ENCODE measurements at places on chromosomes 11 and 22.

DNA sequence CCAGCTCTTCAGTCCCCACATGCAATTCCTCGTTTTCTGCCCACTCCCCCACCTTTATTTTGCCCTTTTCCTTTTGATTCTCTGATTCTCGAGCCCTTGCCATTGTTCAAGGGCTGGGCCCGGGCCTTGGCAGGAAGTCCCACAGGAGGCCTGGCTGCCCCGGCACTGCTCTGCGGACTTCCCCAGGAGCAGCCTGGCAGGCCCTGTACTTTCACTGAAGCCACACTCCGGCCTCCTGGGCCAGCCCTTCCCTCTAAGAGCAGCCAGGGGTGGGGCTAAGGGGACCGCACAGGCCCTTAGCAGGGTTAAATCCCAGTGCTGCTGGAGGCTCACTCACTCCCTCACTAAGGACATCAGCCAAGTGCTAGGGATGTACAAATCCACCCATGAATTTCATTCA, 4.1 kb downstream of the LRRC32 start:
- no peak for DNase-seq

DNA sequence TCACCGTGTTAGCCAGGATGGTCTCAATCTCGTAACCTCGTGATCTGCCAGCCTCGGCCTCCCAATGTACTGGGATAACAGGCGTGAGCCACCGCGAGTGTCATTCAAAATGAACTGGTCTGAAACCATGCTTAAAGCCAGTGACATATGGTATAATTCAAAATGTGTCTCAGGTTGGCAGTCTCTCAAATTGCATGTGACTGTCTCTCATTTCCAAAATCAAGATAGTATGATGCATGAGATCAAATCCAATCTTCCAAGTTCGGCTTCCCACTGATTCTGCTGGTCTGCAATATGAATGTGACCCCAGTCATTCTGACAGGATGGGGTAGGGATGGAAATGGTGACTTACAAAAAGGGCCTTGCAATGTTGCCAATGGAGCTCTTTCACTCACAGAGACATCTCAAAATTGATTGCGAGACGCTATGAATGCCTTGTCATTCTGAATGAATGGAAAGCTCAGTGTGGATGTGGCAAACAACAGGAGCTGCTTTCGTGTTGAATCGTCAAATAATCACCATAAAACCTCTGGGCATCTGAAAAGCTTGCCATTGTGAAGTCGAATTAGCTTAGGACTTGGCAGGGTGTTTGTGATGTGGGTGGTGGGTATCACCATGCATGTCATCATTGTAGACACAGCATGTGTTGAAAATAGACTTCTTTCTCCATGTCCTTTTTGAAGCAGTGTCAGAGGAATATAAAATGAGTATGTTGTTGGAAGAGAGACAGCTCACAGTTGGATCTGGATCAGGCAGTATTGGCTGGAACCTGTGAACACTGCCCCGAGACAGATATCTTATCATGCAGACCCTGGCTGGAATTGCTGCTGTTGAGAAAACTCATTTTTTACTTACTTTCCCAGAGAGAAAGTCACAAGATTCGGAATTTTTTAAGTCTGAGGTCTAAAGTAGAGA, 12.2 kb downstream of the SLN start:
- DNase-seq, result no peak

GRCh38 chr11:17400048-17400775, 11.8 kb upstream of the KCNJ11 start:
- no peak for DNase-seq

DNA sequence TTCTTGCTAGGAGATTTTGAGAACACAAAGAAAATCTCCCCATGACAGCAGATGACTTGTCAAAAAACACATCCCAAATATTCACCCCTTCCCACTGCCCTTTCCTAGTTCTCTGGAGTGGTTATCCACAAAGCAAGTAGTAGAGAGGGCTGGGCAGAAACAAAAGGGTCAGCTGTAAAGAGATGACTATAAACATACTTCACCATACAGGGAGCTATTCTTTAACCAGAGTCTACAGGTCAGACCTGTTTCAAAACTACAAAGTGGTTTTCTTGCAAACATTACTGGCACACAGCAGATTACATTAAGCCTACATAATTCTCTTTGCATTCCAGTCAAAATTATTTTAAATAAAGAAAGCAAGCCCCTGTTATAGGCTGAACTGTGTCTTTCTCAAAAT, 47.7 kb upstream of the NFRKB start:
- no peak for DNase-seq

DNA sequence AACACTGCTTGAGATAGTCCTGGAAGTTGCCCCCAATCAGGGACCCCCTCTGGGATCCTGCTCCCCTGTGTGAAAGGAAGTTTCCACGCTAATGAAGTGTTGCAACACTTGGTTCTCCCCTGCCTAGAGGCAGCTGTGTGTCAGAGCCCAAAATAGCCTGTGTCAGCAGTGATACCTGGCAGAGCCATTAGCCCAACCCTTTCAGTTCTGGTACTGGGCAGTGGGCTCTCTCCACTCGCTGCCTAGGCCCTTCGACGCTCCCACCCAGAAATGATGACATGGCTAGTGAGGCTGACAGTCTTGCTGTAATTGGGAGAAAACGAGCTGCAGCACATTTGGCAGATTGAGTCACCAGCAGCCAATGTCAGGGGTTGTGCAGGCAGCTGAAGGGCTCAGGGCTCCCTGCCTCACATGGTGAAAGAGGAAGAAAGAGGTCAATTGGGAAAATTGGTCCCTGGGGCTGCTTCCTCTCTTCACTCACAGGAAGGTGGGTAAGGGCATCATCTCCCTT, 1.4 kb upstream of the NXF1 start:
- no peak for DNase-seq

DNA sequence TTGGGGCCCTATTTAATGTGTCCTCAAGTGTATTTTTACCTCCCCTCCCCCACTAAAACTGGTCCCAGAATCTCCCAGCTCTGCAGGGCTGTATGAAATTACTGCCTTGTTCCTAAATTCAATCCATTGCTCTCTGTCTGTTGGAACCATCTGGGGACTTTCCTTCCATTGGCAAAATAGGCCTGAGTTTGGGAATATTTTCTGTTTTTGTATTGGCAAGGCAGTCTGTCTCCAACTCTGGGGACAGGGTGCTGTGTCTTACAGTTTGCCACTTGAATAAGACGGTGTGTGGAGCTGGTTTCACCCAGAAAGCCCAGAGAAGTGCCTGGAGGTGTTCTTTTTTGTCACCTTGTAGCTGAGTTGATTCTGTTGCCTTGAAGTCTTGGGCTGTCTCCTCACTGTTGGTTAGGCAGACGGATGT, 1.3 kb downstream of the PACS1 start:
- DNase-seq, result no peak

- DNase-seq, result no peak
Observed at GRCh38 chr11:126165311-126165720, 46.1 kb downstream of the RPUSD4 start.

DNA sequence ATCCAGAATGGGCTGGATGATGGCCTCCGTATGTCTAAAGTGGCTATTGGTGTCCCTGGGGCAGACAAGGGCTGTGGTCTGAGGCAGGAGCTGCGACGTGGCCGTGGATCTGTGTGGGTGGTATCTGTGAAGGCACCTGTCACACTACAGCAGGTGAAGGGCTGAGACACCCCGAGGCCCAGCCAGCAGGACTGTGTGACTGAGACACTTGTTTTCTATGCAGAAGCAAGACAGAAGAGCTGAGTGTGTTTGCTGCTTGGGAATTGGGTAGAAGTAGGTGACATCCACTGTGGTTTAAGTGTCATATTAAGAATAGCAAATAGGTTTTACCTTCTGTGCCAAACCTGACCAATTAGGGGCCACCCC, 35.0 kb downstream of the AMPD3 start:
- no peak for DNase-seq

- DNase-seq, result no peak
Observed at GRCh38 chr11:110287537-110287936, 8.9 kb downstream of the RDX start.

DNA sequence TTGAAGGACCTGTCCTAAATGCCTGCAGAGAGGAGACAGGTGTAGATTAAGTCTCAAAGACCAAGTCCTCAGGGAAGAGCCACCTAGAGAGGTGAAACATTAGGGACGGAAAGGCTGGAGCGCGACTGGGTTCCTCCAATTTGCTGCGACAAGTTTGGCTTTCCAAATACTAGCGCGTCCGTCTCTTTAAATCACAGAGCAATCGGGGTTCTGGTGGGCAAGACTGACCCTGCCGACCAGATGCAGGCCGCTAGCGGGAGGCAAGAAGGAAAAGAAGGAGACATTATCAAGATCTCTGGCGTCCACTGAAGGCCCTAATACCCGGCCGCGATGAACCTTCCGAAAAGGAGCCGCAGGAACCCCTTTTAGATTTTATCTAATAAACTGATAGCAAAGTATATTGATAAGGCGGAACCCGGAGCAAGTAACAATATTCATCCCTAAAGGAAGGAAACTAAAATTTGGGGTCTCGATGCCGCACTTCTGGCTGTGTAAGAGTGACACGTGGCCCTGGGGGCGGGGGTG, 128.2 kb upstream of the C11orf58 start:
- DNase-seq, result no peak

- DNase-seq, result no peak
Observed at GRCh38 chr11:86174101-86175046, 70.2 kb upstream of the EED start.

DNA sequence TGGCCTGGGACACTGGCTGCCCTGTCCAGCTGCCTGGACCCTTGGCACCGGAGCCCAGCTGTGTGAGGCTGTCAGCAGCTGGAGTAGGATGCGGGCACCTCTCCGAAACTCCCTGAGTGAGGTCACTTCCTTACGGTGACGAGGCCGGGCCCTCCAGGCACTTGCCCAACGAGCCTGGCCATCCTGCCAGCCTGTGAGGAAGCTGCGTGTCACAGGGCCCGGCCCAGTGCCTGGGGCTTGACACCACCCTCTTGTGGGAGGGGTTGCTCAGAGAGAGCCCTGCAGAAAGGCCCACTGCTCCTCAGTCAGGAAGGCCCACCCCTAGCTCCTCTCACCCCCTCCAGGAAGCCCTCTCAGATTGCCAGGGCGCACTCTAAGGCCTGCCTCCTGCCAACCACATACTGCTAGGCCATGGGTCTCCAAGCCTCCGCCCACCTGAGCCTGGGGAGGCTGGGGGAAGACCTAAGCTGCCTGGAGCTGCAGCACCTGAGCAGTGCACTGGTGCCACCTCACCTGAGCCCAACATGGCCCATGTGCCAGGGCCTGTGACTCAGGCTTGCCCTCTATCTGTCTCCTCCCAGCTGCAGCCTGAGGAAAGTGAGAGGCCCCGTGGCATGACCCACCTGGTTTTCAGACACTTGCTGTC, 4.3 kb upstream of the PHLDA2 start:
- no peak for DNase-seq

DNA sequence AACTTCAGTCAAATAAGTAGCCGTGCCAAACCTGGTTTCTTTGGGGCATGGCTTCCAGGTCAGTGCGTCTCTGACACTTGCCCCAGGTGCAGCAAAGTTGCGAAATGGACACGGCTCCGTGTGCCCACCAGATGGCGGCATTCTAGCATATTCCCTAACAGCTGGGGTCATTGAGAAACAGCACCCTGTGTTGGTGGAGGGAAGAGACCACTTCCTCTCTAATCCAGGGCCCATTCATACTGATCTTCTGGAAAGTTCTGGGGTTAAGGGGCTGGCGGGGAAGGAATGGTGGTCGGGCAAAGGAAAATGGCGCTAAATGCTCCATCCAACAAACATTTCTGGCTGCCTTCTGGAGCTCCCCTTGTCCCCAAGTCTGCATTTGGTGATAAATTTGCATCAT, 141.2 kb upstream of the TIMP3 start:
- no peak for DNase-seq

All from activated naive CD4-positive, alpha-beta T cell treated with anti-CD3 and anti-CD28 coated beads, Interleukin-2, amount 50 U/mL, for 72 hours (primary cell).